ENCODE measurements at places on chromosomes 3 and 15. TPM values are rescaled to one million over a fixed set of nuclear protein-coding genes. Genes with fewer than 3 reads are reported as not detected.

The SEMA3F gene
- total RNA-seq = 8.9 TPM

The MINAR1 gene
- total RNA-seq = 2.5 TPM

The LRRC34 gene
- total RNA-seq = 7.1 TPM

The CAND2 gene
- total RNA-seq = 10.6 TPM

The SCAANT1 gene
- not detected for total RNA-seq

The SLC22A13 gene
- total RNA-seq = under 0.01 TPM

The MME gene
- 1.2 TPM for total RNA-seq

The CALML4 gene
- total RNA-seq = 2.5 TPM

The CD86 gene
- total RNA-seq = 1.2 TPM

The PEX5L gene
- 47.5 TPM for total RNA-seq

The CAPN3 gene
- total RNA-seq = 0.49 TPM

The FAM81A gene
- total RNA-seq = 51.1 TPM

The LXN gene
- total RNA-seq = 3.2 TPM

The RFX7 gene
- 30.5 TPM for total RNA-seq

The COL6A5 gene
- total RNA-seq = under 0.01 TPM

The RAB11A gene
- total RNA-seq = 117 TPM

The SCG5 gene
- 101 TPM for total RNA-seq

The ARNT2 gene
- total RNA-seq = 72.8 TPM

The AMT gene
- total RNA-seq = 3.9 TPM

The SHC4 gene
- 5.4 TPM for total RNA-seq

The TTLL3 gene
- 19.7 TPM for total RNA-seq

The CCR3 gene
- not detected for total RNA-seq

The VWA5B2 gene
- total RNA-seq = 1.7 TPM

The PP2D1 gene
- total RNA-seq = not detected

The IVD gene
- 27.0 TPM for total RNA-seq

The CYP1A2 gene
- total RNA-seq = not detected

The LOXL1 gene
- total RNA-seq = 3.0 TPM

The CACNA1D gene
- total RNA-seq = 20.9 TPM

Measured in temporal lobe (tissue), 4 donors.